ENCODE measurements at places on chromosomes 2 and 18.

DNA sequence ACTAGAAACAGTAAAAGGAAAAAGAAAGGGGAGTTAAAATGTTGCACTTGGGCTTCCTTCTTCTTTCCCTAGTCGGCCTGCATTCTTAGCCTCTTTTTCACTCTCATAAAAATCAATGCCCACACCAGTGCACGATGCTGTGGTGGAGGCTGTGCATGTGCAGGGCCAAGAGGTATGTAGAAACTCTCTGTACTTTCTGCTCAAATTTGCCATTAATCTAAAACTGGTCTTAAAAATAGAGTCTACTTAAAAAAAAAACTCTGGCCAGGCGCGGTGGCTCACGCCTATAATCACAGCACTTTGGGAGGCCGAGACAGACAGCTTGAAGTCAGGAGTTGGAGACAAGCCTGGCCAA, 11.1 kb downstream of the TRAPPC8 start:
- no peak for DNase-seq

DNA sequence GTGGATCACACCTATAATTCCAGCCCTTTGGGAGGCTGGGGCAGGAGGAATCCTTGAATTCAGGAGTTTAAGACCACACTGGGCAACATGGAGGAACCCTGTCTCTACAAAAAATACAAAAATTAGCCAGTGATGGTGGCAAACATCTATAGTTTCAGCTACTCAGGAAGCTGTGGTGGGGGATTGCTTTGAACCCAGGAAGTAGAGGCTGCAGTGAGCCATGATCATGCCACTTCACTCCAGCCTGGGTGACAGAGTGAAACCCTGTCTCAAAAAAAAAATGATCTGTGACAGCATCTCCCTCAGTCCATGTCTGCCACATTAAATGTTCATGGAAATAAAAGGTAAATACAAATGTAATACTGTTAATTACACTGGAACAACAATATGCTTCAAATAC, 121.4 kb upstream of the COL5A2 start:
- DNase-seq = peak; percentile 28

DNA sequence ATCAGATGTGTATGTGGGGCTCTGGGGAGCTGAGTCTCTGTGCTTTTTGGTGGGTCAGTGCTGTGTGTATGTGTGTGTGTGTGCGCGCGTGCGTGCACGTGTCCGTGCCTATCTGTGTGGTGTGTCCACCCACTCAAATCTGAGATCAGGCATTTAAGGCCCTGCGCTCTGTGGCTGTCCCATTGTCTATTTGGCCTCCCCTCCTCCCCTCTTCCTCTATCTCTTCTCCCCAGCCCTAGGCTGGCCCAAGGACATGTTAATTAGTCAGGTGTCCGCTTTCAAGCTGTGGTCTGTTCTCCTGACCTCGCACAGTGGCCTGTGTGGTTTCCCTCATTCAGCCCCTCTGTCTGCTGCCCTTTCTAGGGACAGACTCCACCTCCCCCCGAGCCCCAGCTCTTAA, 136.4 kb downstream of the DYSF start:
- DNase-seq = no peak

DNA sequence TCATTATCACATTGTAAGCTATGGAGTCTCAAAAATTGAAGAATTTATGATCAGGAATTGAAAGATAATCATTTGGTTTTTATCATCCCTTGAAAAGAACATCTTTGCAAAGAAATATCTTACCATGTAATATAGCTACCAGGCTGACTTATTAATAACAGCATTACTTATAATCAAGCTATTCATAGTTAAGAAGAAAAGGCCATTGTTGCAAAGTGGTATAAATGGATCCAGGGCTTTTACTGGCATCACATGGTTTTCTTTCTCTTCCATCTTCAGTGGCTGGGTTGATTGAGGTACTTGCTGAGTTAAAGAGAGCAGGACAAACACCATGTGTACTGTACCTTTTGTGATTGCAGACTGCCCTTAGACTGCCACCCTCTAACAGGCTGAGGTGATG, 39.6 kb downstream of the MFSD6 start:
- no peak for DNase-seq

DNA sequence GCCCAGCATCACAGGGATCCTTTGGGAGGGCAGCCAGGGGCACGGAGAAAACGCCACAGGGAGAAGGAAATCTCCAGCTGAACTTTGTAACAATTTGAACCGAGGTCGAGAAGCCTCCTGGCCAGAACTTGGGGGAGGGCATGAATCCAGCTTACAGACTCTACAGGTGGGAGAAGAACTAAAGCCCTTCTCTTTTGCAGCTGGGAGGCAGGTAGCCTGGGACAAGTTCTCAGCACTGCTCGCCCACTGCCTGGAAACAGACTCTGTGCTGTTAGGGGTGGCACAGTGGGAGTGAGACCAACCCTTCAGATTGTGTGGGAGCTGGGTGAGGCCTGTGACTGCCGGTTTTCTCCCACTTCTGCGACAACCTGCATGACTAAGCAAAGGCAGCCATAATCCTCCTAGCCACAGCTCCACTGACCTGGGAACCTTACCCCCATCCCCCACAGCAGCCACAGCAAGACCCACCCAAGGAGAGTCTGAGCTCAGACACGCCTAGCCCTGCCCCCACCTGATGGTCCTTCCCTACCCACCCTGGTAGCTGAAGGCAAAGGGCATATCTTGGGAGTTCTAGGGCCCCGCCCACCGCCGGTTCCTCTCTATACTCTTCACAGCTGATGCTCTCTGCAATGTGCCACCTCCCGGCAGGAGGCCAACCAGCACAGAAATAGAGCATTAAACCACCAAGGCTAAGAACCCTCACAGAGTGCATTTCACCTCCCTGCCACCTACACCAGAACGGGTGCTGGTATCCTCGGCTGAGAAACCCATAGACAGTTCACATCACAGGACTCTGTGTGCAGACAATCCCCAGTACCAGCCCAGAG, 136.0 kb upstream of the SIX2 start:
- no peak for DNase-seq

- DNase-seq = no peak
These were observed 27.0 kb downstream of the TFPI start for GRCh38 chr2:187527262-187527661.

- no peak for DNase-seq
These were observed 14.0 kb downstream of the SERTAD2 start for GRCh38 chr2:64639691-64640090.

DNA sequence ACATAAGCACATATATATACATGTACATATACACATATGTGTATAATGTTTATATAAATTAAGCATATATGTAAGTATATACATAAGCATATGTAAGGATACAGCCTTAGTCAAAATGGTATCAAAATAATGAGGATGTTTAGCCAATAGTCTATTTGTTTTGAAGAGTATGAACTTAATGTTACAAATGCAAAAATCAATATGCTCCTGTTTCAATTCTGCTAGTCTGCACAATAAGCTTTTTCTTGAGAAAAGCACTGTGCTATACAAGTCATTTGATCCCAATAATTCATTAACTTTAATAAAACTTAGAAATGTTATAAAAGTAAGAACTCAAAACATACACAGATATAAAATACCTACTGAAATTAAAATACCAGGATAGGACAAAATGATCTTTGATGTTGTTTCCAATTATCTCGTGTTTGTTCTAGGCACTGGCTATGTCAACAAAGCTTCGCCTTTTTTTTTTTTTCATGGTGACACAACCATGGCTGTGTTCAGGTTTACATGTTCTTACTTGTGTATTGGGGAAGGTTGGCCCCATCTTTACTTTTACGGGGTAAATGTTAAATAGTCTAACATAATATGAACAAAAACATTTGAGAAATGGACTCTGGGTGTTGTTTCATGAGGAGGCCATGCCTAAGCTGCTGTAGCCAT, 271.1 kb upstream of the CDH19 start:
- no peak for DNase-seq

- peak; percentile 49 for DNase-seq
These were observed 147.8 kb upstream of the ERBB4 start for GRCh38 chr2:212686285-212686895.

- DNase-seq = no peak
These were observed 57.3 kb upstream of the C2orf15 start for GRCh38 chr2:99084256-99084655.

DNA sequence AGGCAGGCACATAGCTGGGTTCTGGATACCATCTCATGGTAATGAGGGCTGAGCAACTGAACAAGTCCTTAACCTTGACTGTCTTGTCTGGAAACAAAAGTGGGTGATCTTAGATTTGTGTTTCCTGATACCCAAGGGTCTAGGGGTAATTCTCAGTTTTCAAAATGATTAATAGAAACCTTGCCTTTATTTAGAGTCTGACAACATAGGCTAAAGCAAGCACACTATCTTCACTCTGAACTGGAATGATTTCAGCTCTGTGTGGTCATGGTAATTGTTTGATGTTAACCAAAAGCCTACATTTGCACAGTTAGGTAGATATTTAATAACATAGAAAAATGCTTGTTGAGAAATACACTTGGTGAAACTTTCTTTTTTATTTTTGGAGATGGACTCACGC, 6.8 kb upstream of the LAMA3 start:
- no peak for DNase-seq

DNA sequence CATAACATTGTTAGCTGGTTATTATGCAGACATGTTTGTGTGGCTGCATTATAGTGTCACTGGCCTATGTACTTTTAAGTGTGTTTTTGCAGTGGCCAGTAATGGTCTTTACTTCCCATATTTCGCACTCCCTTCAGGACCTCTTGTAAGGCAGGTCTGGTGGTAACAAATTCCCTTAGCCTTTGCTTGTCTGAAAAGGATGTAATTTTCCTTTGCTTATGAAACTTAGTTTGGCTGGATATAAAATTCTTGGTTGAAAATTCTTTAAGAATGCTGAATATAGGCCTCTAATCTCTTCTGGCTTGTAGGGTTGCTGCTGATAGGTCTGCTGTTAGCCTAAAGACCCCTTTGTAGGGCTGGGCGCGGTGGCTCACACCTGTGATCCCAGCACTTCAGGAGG, 34.7 kb downstream of the ZC3H8 start:
- DNase-seq = no peak

- DNase-seq = no peak
These were observed 64.0 kb downstream of the AAK1 start for GRCh38 chr2:69579536-69579935.

- DNase-seq = no peak
These were observed 19.1 kb downstream of the KLHL14 start for GRCh38 chr18:32753656-32754260.

GRCh38 chr2:83282841-83283240, 1176.2 kb downstream of the SUCLG1 start:
- no peak for DNase-seq

DNA sequence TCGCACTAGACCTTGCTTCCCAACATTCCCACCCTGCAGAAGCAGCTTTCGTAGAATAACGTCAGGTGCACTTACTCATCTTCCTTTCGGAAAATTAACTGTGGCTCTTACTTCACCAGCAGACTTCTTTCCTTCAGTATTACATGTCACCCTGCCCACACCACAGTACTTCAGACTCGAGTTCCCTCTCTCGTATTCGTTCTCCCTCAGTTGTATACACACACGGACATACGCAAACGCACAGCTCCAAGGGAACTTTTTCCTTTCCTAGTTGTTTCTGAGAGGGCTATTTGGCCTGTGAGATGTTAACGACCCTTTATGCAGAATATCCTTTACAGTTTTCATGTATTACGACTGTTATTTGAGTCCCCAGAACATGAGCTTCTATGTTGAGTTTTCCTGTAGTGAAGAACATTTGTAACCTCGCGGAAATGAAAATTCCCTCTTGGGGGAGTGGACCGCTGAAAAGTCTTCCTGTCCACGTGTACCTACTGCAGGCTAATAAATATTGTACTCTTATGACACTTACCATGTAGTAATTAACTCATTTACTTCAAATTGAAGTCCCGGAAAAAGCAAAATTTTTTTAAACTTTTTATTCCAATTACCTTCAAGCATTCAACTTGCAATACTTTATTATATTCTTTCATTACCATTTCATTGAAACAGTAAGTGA, 908 bp downstream of the ERLEC1 start:
- DNase-seq = no peak

- no peak for DNase-seq
These were observed 220.6 kb downstream of the SRBD1 start for GRCh38 chr2:45390441-45390840.

DNA sequence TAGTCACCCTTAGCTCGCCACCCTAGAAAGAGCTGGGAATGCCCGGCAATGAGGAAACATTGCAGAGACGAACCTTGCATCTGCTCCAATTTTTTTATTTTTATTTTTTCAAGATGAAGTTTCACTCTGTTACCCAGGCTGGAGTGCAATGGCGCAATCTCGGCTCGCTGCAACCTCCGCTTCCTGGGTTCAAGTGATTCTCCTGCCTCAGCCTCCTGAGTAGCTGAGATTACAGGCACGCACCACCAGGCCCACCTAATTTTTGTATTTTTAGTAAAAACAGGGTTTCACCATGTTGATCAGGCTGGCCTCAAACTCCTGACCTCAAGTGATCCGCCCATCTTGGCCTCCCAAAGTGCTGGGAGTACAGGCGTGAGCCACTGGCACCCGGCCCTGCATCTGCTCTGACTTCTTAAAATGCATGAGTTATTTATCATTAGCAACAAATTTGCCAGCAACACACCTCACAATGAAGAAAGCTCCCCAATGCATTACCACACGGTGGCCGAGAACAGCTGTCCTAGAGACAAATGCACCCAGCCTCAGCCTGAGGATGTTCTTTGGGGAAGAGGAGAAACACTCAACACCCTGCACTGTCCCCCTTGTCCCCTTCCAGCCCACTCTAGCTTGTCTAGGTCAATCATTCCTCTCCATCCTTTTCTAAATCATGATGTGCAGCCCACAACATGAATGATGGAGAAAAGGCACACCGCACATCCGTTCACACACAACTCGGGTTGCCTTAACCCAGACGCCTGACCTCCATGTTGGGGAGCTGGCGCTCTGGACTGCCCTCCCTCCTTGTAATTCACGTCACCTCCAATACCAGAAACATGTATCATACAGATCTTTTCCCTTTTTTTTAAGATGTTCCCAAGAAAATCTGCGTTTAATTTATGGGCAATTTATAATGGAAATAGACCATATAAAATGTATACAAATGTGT, 46.9 kb downstream of the TTC32 start:
- DNase-seq = no peak

DNA sequence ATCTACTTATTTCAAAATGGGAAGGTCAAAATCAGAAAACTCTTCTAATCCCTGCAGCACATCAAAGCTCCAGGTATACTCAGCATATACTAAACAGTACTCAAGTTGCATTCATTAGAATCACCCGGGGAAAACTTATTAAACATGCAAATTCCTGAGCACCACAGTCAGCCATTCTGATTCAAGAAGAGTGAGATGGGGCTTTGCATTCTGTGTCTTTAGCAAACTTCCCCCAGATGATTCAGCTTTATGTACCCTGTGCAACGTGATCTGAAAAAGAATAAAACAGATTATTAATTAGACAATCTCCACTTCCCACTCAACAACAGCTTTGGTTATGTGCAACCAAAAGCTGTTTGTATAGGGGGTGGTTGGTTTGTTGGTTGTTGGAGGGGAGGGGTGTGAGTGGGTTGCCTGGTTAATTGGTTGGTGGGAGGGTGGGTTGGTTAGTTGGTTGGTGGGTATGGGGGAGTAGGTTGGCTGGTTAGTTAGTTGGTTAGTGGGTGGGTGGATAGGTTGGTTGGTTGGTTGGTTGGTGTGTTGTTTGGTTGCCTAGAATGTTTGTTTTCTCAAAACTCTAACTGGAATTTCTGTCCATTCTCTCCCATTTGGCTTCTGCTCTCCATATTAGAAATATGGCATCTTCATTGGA, 112.5 kb upstream of the AGAP1 start:
- DNase-seq = no peak

- DNase-seq = no peak
These were observed 192.8 kb downstream of the PTGR3 start for GRCh38 chr18:75016025-75016717.

GRCh38 chr2:207987025-207987716, 38.2 kb downstream of the PLEKHM3 start:
- no peak for DNase-seq

- no peak for DNase-seq
These were observed 45.7 kb upstream of the NEMP2 start for GRCh38 chr2:190579915-190580846.

All from CD4-positive, alpha-beta T cell treated with Interleukin-4 for 1 hour (primary cell).